AG04449 (cell line): ENCODE measurements at places on chromosomes 5 and 9.

DNA sequence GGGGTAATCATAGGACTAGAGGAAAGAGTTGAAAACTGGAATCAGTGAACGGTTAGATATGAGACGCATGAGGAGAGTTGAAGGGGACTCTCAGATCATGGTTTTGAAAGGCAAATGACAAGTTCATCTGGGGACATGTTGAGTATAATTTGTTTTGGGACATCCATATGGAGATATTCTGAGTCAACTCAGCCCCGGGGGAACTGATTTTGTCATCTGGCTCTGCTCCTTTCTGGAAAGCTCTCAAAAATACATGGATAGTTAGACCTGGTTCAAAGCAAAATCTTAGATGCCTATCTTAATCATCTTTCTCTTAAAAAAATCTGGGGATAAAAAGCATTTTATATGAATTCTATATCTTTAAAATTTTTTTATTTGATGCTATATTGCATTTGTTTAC, 161.2 kb downstream of the SNX18 start:
- no peak for DNase-seq

- DNase-seq = peak; percentile 29
Observed at GRCh38 chr5:85049020-85049419, 664.3 kb upstream of the EDIL3 start.

GRCh38 chr5:129857116-129857515, 47.1 kb upstream of the CHSY3 start:
- no peak for DNase-seq

- no peak for DNase-seq
Observed at GRCh38 chr5:154435226-154435625, 10.6 kb upstream of the SAP30L start.

GRCh38 chr9:109816490-109816889, 36.5 kb downstream of the PALM2AKAP2 start:
- peak; percentile 97 for DNase-seq
